Fibroblast of skin of right quadriceps (primary cell): ENCODE measurements at places on chromosomes 1 and 21.

DNA sequence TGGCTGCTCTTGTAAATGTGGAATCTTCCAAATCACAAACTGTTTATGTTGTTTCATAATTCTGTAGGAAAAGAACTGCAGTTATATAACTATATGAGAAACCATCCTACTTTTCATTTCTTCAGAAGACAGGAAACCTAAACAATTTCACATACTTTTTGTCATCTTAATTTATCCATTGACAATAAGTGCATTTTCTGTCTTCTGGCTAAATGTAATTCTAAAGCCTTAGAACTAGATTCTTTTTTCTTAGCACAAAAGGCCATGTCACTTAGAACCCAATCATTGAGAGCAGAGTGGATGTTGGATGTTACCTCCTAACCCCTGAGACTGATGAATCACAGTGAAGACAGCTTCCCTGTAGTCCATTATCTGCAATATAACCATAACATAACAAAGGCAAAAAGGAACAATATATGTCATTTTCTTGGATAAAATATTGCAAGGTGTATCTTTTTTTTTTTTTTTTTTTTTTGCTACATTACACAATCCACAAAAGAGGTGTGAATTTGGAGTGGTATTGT, 410.2 kb upstream of the PRMT6 start:
- no peak for DNase-seq

DNA sequence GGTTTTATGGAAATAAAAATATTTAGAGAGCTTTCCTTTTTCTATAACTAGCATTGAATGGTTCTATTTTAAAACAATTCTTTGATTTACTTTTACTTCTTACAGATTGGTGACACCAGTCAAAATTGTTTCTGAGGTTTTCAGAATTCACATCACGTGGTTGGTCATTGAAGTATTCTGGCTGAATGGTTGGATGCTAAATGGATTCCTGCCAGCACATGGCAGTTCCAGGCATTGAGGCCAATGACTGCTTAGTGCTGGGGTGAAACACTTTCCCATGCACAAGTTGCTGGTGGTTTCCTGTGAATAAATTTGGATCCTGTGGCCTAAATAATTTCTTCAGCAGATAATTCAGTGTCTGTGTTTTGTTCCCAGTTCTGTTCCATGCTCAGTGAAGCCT, 20.6 kb downstream of the NCAM2 start:
- no peak for DNase-seq

- DNase-seq, result no peak
Observed at GRCh38 chr1:242133796-242134195, 134.9 kb upstream of the MAP1LC3C start.

DNA sequence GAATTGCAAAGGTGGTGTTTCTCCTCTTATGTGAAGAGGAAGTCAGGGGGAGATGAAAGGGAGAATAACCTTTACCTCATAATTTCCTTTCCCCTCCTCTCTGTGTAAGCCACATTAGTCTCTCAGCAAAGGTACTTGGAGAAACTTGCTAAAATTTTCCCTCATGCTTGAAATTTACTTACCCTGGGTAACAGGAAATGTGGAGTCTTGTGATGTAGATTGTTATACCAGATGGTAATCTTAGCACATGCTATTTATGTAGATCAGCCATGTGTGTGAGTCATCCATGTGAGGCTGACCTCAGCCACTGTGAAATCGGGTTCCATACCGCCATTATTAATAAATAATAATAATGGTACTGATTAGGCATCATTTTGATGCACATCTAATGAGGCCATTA, 128.4 kb downstream of the TGFB2 start:
- DNase-seq, result peak; percentile 69

GRCh38 chr1:66396212-66396890, 137.6 kb upstream of the SGIP1 start:
- no peak for DNase-seq

GRCh38 chr1:51237351-51238033, 1.4 kb downstream of the RNF11 start:
- DNase-seq, result peak; percentile 40

GRCh38 chr1:65717815-65718454, 74.8 kb upstream of the PDE4B start:
- peak; percentile 39 for DNase-seq

DNA sequence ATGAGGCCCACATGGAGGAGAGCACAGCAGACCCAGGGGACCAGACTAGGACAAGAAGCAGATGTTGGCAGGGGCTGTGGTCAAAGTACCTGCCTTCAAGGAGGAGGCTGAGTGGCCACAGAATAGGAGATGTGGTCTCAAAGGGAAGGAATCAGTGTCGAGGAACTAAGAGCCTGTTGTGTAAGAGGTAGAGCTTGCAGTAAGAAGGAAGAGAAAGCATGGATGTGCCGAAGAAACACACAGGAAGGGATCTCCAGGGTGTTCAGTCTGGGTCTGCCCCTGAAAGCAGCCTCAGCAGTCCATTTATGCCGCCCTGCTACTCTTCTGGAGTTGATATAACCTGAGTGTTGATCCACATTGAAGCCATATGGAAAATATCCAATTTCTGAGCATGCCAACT, 83.9 kb downstream of the NID1 start:
- no peak for DNase-seq

GRCh38 chr1:219085082-219085481, 88.6 kb upstream of the LYPLAL1 start:
- DNase-seq, result peak; percentile 94

DNA sequence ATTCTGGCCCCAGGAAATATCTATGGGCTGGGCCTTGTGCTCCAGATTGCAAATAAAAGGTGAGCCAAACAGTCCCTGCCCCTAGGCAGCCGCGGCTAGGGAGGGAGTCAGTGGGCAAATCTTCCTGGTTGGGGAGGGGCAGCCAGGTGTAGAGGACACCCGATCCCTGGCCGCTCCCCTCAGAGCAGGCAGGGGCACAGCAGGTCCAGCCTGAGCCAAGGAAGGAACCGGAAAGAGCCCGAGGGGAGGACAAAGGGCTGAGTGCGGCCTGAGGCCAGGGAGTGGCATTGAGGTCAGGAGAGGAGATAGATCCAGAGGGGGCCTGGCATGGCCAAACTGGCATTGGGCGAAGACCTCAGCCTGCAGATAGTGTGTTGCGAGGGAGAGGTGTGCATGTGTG, 36.6 kb upstream of the ARF1 start:
- no peak for DNase-seq

GRCh38 chr1:1536938-1537546, 3.4 kb downstream of the TMEM240 start:
- no peak for DNase-seq

DNA sequence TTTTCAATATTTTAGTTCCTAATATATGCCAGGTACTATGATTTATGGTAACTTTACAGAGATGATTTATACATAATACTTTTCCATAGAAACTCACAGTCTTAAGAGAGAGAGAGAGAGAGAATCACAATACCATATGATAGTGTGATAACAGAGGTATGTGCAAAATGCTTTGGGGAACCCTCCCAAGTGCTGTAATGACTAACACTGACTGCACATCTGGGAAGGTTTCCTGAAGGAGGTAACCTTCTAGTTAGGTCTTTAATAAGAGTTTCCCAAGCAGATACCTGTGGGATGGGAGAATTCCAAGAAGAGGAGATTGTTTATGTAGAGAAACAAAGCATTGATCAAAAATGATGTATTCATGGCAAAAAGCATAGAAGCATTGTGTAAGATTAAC, 34.6 kb upstream of the PIGC start:
- no peak for DNase-seq

- no peak for DNase-seq
Observed at GRCh38 chr1:234733427-234733826, 123.4 kb upstream of the IRF2BP2 start.

- DNase-seq, result peak; percentile 46
Observed at GRCh38 chr1:220882061-220882891, 3.0 kb downstream of the HLX start.

DNA sequence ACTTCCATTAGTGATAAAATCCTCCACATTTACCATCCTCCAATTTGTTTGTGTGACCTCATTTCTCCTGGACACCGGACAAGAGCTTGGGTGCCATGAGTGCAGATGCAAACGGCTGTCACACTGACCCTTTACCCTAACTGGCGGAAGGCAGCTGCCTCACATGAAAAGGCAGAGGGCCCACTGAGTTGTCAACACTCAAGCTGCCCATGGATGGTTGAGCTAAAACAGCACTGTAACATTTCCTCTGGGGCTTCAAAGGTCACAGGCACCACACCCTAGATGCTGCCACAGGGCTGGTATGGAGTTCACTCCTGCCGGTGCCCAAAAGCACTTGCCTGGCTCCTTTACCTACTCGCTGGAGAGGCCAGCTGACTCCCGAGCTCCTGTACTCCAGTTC, 653.4 kb downstream of the KCNT2 start:
- no peak for DNase-seq

DNA sequence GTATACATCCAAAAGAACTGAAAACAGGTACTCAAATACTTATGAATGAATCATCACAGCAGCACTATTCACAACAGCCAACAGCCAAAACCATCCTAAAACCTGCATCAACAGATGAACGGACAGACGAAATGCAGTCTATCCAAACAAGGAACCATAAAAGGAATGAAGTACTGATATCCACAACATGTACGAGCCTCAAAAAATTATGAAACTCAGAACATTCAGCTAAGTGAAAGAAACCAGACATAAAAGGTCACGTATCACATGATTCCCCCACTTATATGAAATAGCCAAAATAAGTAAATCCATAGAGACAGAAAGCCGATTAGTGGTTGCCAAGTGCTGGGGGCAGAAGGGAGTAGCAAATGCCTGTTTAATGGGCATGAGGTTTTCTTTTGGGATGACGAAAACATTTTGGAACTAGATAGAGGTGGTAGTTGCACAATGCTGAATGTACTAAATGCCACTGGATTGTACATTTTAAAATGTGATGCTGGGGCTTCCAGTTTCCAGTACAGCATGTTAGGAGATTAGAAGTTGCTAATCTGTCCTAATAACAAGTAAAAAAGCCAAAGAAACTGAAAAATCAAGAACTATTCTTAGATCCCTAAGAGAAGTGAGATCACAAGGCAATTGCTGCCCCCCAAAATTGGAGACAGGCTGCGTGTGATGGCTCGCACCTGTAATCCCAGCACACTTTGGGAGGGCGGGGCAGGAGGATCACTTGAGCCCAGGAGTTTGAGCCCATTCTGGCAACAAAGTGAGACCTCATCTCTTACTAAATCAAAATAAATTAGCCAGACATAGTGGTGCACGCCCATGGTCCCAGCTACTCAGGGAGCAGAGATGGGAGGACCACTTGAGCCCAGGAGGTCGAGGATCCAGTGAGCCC, 25.3 kb downstream of the CLSTN1 start:
- peak; percentile 48 for DNase-seq

DNA sequence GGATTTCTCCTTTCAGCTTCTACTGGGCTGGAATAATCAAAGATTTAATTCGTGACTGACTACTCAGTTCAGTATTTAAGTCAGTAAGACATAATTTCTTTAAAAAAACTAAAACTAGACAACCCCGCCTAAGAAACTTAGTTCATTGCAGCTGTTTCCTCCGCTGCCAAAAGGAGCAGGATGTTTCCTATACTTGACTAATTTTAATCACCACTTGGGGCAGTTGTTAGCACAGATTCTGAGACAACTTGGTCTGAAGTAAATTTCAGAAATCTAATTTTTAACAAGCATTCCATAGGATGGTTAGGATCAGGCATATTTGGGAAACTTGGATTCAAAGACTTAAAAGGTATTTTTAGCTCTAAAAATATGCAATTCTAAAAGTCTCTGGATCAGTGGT, 34.0 kb downstream of the EPRS1 start:
- DNase-seq, result no peak
